Stimulated activated CD8-positive, alpha-beta memory T cell treated with anti-CD3 and anti-CD28 coated beads, Interleukin-7, amount 100 ng/mL, for 24 hours (primary cell): ENCODE measurements at places on chromosomes 5 and 9.

DNA sequence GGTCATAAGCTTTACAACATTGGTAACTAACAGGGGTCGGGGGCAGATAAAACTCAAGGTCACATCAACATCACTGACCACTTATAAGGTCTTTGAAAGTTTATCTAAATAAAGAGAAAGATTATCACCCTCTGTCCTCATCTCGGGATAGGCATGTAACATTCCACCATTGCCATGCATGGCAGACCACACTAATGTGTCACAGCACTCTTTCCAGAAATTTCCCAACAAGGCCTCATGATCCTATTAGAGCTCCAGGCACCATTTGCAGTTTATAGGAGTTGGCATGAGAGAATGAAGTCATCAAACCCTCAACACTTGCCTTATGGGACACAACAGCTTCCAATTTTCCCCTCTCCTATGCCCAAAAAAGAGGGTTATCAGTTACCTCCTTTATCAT lies 31.9 kb upstream of the ZNF622 start:
- no peak for DNase-seq

- no peak for DNase-seq
Observed at GRCh38 chr9:42396318-42396717, 212.9 kb downstream of the SPATA31A6 start.

DNA sequence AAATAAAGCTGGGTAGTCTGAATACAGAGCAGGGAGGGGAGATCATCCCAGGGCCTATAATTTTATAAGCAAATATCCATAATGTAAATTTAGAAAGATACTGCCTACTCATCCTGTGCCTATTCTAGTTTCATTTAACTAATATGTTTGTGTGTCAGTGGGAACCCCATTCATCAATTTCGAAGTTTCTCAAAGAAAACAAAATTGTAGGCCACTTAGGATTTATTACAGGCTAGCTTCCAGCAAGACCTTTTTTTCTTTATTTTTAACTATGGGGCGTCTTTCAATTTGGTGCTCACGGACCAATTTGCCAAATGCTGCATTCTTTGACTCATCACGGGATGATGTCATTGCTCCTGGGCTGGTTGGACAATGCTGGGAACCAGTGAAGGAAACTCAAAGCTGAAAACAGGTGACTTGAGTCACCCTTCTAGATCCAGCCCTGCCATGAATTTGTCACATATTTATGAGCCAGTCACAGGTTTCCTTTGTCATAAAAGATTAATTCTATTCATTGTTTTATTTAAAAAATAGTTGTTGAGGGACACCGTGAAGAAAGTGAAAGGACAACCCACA lies 13.4 kb downstream of the PCSK5 start:
- no peak for DNase-seq

DNA sequence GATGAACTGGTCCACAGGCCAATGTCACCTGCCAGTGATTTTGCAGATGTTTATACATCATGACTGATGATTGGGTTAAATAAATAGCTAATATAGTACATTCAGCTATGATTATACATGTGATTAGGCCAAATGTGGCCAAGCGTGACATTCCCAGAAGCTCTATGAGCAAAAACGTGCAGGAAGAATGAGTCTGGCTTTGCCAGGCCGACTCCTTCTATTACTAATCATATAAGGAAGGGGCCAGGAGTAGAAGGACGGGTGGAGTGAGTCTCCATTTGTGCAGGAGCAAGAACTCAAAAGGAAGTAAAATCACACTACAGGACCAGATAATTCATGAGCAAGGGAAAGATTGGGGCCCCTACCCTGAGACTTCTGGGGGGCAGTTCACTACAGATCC lies 178.2 kb downstream of the ROR2 start:
- no peak for DNase-seq

DNA sequence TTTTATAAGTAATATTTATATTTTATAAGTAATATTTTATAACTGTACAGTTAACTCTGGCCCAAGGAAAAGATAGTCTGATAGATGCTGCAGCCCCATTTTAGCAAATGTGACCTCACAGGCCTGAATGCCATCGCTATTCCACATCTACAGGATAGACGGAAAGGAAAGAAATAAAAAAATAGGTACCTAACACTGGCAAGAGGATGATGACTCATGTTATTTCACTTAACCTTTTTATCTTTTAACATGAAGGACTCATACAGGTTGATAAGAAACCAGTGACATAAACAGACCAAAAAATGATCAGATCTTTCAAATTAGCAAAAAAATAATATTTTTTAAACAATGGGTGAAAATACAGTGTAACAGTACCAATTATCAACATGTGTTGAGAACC lies 2.7 kb downstream of the CD274 start:
- no peak for DNase-seq

GRCh38 chr5:61339764-61340163 lies 7.7 kb downstream of the ZSWIM6 start:
- DNase-seq, result no peak

DNA sequence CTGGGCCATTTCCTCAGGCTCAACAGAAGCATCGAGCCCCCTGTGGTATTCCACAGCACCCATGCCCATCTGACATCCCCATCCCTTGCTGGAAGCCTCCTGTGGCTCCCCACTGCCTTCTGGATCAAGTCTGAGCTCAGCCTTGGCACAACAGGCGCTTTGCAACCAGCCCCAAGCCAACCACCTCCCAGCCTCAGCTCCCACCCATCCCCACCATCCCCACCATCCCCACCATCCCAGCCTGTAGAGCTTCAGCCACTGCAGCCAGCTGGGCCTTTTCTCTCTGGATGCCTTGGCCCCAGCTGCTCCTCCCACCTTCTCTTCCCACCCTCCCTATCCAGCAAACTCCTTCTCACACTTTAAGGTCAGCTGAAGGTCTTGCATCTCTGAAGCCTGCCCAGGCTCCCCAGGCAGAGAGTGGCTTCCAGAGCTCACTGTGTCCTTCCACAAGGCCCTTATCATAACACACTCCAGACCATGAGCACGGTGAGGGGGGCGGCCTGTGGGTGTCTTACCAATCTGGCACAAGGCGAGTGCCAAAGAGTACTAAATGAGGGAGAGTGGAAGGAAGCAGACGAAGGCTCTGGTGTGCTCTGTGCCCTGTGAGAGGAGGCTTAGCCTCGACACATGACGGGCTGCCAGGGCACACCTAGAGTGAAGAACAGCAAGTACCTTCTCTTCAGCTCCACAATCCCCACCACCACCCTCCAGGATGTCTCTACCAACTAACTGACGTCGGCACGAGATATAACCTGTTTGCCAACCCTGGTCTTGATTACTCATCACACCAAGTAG lies 6.5 kb downstream of the HIGD2A start:
- no peak for DNase-seq

- no peak for DNase-seq
Observed at GRCh38 chr5:139092741-139093343, 105.3 kb downstream of the SIL1 start.

- DNase-seq, result no peak
Observed at GRCh38 chr5:55638455-55638854, 73.7 kb downstream of the SLC38A9 start.

DNA sequence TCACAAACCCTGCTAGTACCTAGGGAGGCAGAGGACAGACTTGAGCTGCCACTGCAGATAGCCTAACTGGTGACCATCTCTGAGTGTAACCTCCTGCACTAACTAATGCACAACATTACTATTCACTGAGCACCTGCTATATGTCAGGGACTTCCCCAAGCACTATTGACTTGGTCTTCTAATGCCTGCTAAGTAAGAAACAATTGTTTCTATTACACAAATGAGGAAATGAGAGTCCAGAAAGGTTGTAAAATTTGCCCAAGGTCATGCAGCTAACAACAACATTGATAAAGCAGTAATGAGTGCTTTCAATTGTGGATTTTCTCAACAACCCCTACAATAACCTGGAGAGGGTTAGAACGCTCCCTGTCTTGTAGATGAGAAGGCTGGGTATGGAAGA lies 183.7 kb downstream of the ZNF462 start:
- no peak for DNase-seq

DNA sequence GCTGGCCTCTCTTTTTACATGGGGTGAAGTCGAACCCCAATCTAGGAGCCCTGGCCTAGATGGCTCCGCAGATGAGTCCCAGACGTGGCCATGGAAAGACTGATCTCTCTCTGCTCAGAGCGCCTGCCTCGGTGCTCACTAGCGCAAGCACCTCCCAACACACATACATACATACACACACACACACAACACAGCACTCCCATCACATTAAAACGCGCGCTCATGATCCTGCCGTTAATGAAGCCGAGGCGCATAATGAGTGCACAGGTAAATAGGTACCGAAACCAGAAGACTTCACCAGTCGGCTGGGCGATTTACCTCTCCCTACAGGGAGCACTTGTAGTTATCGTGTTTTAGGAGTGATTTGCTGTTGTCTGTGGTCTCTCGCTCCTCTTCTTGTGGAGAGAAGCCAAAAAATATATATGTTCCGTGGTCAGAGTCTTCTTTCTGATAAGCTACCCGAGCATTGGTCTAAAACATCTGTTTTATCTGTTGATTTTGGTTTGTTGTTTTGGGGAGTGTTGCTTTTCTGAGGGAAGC lies 207.7 kb downstream of the MEF2C start:
- DNase-seq, result no peak

DNA sequence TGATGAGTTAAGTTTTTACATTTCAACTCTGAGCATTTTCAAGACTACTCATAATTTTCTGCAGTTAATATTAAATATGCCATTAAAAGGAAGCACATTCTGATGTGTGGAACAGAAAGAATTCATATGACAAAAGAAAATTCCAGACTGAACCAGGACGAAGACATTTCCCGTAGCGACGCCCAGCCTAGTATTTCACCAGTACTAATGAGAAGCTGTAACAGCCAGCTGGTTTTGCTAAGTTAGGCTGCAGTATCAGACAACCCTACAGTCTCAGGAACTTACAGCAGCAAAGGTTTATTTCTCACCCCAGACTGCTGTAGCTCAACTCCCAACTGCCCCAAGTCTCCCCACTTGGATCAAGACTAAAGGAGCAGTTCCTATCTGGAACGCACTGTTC lies 91.6 kb downstream of the TMEM174 start:
- DNase-seq, result no peak

GRCh38 chr5:131647048-131647769 lies 12.2 kb upstream of the RAPGEF6 start:
- DNase-seq, result no peak

DNA sequence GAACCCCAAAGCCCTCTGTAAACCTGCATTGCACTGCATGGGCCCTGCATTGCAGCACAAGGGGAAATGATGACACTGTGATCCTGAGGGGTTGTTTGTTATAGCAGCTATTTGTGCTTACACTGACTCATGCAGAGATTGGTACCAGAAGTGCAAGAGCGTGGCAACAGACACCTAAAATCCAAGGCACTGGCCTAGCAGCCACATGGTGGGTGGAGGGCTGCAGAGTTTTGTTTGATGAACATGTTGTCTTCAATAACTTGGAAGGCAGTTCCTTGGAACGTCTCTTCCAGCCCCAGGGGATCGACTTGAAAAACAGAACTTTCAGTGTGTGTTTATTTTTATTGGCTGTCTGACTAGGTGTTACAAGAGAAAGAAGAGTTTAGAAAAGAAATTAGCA lies 14.5 kb downstream of the FCN2 start:
- no peak for DNase-seq

GRCh38 chr5:178241688-178242231 lies 9.2 kb upstream of the PHYKPL start:
- no peak for DNase-seq

- no peak for DNase-seq
Observed at GRCh38 chr5:158483281-158483860, 616.3 kb downstream of the EBF1 start.

GRCh38 chr5:65190328-65191053 lies 291.2 kb downstream of the ADAMTS6 start:
- no peak for DNase-seq

GRCh38 chr5:141753971-141754713 lies 72.1 kb upstream of the ARAP3 start:
- DNase-seq, result no peak

GRCh38 chr5:147174671-147175265 lies 60.1 kb upstream of the STK32A start:
- DNase-seq, result no peak

DNA sequence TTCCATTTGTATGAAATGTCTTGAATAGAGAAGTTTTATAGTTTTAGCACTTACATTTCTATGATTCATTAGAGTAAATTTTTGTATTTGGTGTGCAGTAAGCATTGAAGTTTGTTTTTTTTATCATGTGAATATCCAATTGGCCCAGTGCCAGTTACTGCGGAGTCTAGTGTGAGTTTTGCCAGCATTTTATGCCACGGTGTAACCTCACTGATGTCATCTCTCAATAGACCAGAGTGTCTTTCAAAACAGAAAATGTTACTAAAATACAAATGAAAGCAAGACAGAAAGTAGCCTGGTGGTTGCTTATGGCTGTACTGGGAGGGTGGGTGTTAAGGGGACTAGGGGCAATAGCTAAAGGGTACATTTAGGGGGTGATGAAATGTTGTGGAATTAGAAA lies 62.8 kb downstream of the IPPK start:
- no peak for DNase-seq

- no peak for DNase-seq
Observed at GRCh38 chr9:114852050-114852594, 46.3 kb upstream of the TNFSF15 start.

DNA sequence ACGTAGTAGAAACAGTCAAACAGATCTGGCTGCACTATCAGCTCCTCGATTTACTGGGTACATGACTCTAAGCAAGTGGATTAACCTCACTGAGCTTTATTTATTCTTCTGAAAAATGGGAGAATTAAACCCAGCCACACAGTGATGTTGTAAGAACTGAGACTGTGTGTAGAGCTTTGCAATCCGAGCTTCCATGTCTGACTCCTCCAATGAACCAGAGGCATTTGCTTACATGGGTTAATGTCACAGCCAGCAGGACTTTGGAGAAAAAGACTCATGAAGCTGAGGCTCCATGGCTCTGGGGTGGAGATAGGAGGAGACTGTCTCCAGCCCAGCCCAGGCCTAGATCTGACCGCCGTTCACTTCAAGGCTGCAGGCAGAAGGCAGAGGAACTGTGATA lies 201.3 kb downstream of the CDK5RAP2 start:
- DNase-seq, result no peak

DNA sequence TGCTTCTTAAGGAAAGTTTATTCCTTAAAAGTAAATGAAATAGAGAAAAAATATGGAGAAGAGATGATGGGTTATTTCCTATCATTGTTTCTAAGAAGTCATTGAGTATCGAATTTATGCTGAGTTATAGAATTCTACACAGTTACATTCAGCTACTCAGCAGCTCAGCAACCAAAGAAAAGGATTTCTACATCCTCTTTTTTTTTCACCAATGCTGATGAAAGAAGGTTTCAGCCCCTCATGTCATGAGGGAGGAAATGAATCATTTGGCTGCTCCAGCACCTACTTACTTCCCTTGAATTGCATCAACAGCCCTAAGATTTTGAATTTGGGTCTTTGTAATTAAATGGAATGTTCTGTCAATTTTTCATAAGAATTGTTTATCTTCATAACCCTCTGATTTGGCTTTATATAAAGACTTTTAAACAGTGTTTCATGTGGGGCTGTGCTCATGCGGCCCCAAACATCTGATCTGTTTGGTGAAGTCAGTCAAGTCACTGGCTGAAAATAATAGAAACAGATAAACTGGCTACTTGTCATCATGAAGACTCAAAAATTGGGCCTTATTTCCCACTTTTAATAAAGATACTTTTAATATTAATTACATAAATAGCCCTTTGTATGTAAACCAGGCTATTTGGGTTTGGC lies 18.5 kb upstream of the SNX2 start:
- no peak for DNase-seq
